Endodermal cell (in vitro differentiated cells): ENCODE measurements at places on chromosomes 11 and 22. TPM values are rescaled to one million over a fixed set of nuclear protein-coding genes. Genes with fewer than 3 reads are reported as not detected.

DNA sequence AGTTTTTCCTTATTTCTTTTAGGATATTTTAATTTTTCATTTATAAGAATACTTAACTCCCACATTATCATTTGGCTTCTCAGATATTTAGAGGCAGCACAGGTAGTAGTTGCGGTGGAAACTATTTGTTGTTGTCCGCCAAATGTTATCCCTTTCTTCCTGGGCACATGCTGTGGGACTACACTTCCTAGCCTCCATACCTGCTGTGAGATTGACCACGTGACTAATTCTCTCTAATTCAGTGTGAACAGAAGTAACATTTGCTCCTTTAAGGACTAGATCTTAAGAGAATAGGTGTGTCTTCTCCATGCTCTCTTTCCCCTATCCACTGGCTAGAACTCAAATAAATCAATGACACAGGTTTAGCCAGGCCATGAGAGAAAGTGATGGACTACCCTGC, 136.5 kb downstream of the ATG16L2 start:
- peak; percentile 86 for DNase-seq
- no peaks in the 10 kb centered on the region for H3K36me3 ChIP-seq
- no peaks in the 10 kb centered on the region for H3K27me3 ChIP-seq
- H3K4me3 ChIP-seq = no peak overlapping the region
- peaks cover 6% of the 10 kb centered on the region for H3K4me1 ChIP-seq

The SCUBE1 gene
- 0.72 and 0.95 TPM in 2 replicates for total RNA-seq

The INS gene
- total RNA-seq = not detected in 2 replicates

The OR52L1 gene
- total RNA-seq = 0.23 and 0.33 TPM in 2 replicates

GRCh38 chr11:35079611-35080010, 59.4 kb upstream of the CD44 start:
- no peak overlapping the region for H3K27ac ChIP-seq
- H3K36me3 ChIP-seq = no peaks in the 10 kb centered on the region
- H3K4me3 ChIP-seq = no peak overlapping the region
- peaks cover 5% of the 10 kb centered on the region for H3K4me1 ChIP-seq

DNA sequence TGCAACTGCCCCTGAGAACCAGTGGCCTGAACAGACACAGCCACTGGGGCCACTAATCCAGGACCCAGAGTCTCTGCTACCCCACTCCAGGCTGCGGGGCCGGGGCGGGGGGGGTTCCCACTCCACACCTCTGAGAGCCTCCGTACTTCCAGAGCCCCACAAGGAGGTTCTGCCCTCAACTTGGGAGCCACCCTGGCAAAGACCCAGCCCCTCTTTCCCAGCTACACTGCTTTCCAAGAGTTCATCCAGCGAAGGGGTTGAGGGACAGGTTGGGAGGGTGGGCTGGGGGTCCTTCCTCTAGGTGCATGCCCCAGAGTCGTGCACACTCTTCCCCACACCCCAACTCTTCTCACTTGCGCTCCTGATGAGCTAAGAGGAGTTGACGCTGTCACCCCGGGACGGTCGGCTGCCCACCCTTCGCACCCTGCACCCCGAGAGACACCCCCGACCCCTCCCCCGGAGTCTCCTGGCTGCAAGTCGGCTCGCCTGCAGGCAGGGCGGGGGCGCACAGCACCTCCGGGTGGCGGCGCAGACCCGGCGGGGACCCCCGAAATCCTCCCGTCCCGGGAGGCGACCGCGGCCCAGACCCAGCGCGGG, 531 bp downstream of the RAB3IL1 start:
- peak overlapping the region; percentile 72 for H3K4me3 ChIP-seq
- peak; percentile 47 for DNase-seq
- no peak overlapping the region for H3K27ac ChIP-seq
- peaks cover 3% of the 10 kb centered on the region for H3K4me1 ChIP-seq
- H3K36me3 ChIP-seq = no peaks in the 10 kb centered on the region

GRCh38 chr11:118099838-118100556, 13.2 kb upstream of the SMIM35 start:
- no peak overlapping the region for H3K4me3 ChIP-seq
- no peaks in the 10 kb centered on the region for H3K36me3 ChIP-seq
- H3K27ac ChIP-seq = no peak overlapping the region
- DNase-seq = peak; percentile 57
- no peaks in the 10 kb centered on the region for H3K27me3 ChIP-seq

The OR8A1 gene
- total RNA-seq = 0.06 to 0.22 TPM in 2 of 3 replicates, not detected in the other

- peaks cover 10% of the 10 kb centered on the region for H3K36me3 ChIP-seq
- no peaks in the 10 kb centered on the region for H3K27me3 ChIP-seq
- peak overlapping the region; percentile 82 for H3K27ac ChIP-seq
- H3K4me3 ChIP-seq = peak overlapping the region; percentile 82
Measured at GRCh38 chr22:45008751-45009605, 827 bp downstream of the PHF21B start.

The SHISA8 gene
- total RNA-seq = not detected in 2 replicates

The KRTAP5-10 gene
- total RNA-seq = 0.29 TPM in 1 of 3 replicates, not detected in the others

GRCh38 chr11:102309621-102310541, 7.4 kb upstream of the BIRC3 start:
- peak; percentile 84 for DNase-seq
- no peaks in the 10 kb centered on the region for H3K27me3 ChIP-seq
- H3K4me3 ChIP-seq = no peak overlapping the region
- H3K36me3 ChIP-seq = no peaks in the 10 kb centered on the region
- no peak overlapping the region for H3K27ac ChIP-seq
- peaks cover 8% of the 10 kb centered on the region for H3K4me1 ChIP-seq

- H3K4me3 ChIP-seq = no peak overlapping the region
- H3K27ac ChIP-seq = no peak overlapping the region
- H3K27me3 ChIP-seq = no peaks in the 10 kb centered on the region
- H3K36me3 ChIP-seq = no peaks in the 10 kb centered on the region
- H3K4me1 ChIP-seq = peaks cover 4% of the 10 kb centered on the region
Measured at GRCh38 chr11:44630511-44631210, 65.2 kb downstream of the CD82 start.

- no peaks in the 10 kb centered on the region for H3K36me3 ChIP-seq
- peak overlapping the region; percentile 67 for H3K27ac ChIP-seq
- H3K4me3 ChIP-seq = no peak overlapping the region
- no peak for DNase-seq
Measured at GRCh38 chr11:109735128-109735527, 313.1 kb downstream of the C11orf87 start.
